ENCODE measurements at places on chromosomes 5 and 9. TPM values are rescaled to one million over a fixed set of nuclear protein-coding genes. Genes with fewer than 3 reads are reported as not detected.

The SLC6A19 gene
- total RNA-seq = under 0.01 TPM

The APC gene
- 320 TPM for total RNA-seq

The CARTPT gene
- total RNA-seq = 0.74 TPM

The SHISAL2B gene
- 0.49 TPM for total RNA-seq

The IFNA21 gene
- not detected for total RNA-seq

The HSPA9 gene
- total RNA-seq = 137 TPM

The SLIT3 gene
- total RNA-seq = 3.0 TPM

The SLC4A9 gene
- total RNA-seq = under 0.01 TPM

The SUSD3 gene
- total RNA-seq = 0.25 TPM

The ARID3C gene
- total RNA-seq = not detected

The CXXC5 gene
- total RNA-seq = 33.4 TPM

The TNFSF15 gene
- under 0.01 TPM for total RNA-seq

The OR1J2 gene
- total RNA-seq = not detected

The HAVCR2 gene
- 3.9 TPM for total RNA-seq

The CREB3 gene
- total RNA-seq = 23.6 TPM

The GABRB2 gene
- total RNA-seq = 65.2 TPM

The MCC gene
- 10.3 TPM for total RNA-seq

The PCDHGA10 gene
- total RNA-seq = 14.5 TPM

The DDX4 gene
- under 0.01 TPM for total RNA-seq

The NRARP gene
- 2.7 TPM for total RNA-seq

The PRLR gene
- total RNA-seq = 1.5 TPM

The TMEM174 gene
- total RNA-seq = not detected

The RETREG1 gene
- 56.5 TPM for total RNA-seq

The PCDHGA2 gene
- total RNA-seq = 8.9 TPM

The SPINK6 gene
- not detected for total RNA-seq

The ZNF658 gene
- total RNA-seq = 16.5 TPM
